Kidney epithelial cell (primary cell): ENCODE measurements at places on chromosomes 5 and 9.
A peak's percentile ranks its signal among the peaks of the same experiment; 100 is the strongest.

DNA sequence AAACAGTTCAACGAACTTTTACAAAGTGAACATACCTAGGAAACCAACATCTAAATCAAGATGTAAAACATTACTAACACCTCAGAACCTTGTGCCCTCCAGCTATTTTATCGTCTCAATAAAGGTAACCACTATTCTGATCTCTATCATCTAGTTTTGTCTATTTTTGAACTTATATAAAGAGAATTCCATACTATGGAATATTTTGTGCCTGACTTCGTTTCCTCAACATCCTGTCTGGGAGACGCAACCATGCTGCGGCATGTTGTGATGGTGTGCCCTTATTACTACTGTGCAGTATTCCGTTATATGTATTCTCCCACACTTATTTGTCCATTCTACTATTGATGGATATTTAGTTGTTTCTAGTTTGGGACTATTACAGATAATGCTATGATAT is 99.2 kb downstream of the NR6A1 start:
- DNase-seq: no peak

DNA sequence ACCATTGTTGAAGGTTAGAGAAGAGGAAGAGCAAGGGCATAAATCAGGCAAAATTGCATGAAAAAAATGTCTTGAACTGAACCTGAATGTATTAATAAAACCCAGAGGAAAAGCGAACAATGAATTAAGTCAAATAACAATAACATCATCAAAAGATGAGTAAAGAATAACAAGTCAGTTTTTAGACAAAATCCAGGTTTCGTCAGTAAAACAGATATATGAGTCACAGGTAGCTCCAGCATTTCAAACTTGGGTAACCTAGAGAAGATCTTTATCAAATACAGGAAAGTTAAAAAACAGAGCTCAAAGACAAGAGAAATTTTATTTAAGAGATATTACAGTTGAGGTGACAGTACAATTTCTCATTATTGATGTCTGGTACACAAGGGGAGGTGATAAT is 332.4 kb downstream of the EFNA5 start:
- DNase-seq: no peak

GRCh38 chr5:167702014-167702413 is 589.4 kb upstream of the WWC1 start:
- no peak for DNase-seq

DNA sequence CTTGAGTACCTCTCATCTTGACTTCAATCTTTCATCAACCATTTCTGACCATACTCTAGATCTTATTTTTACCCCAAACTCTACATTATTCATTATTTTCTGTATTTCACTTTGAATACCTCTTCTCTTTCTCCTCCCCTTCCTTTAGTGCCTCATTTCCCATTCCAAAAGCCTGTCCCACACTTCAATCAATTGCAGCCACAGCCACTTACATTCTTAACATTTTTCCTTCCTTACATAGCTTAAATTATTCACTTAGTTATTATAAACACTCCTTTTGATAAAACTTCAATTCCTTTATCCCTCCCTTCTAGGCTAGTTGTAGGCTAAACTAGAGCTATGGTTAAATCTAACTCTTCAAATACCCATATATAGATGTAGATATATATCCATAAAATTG is 344.0 kb downstream of the PRR16 start:
- no peak for DNase-seq

- peak; percentile 48 for DNase-seq
These were observed 13.6 kb upstream of the MTMR12 start for GRCh38 chr5:32326216-32326772.

- no peak for DNase-seq
These were observed 91.5 kb downstream of the TTLL11 start for GRCh38 chr9:122001491-122002201.

DNA sequence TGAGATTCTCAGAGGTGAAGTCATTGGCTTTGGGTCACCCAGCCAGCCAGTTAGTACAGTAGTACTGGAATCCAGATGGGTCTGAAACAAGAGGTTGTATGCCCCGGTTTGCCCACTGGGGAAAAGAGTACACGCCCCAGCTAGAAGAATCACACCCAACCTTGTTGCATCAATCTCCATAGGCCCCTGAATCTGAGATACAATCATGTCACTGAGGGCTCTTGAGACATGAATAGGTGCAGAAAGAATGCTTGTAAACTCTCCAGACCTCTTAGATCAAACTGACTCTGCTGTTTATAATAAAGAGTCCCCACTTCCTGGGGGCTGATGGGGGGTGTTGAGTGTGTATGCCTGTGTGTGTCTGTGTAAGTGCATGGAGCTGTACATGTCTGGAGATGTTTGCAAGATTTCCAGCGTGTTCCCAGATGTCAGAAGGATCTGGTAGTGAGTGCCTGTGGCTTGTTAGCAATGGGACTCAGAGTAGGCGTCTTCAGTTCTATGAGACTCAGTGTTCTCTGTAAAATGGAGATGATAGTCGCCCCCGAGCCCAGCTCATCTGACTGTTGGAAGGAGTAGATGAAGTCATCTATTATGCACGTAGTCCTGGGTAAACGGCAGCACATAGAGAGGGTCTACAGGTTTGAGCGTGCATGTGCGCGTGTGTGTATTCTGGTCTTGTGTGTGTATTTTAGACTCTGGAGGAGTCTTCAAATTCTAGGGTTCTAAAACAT is 48.2 kb downstream of the COL27A1 start:
- no peak for DNase-seq

DNA sequence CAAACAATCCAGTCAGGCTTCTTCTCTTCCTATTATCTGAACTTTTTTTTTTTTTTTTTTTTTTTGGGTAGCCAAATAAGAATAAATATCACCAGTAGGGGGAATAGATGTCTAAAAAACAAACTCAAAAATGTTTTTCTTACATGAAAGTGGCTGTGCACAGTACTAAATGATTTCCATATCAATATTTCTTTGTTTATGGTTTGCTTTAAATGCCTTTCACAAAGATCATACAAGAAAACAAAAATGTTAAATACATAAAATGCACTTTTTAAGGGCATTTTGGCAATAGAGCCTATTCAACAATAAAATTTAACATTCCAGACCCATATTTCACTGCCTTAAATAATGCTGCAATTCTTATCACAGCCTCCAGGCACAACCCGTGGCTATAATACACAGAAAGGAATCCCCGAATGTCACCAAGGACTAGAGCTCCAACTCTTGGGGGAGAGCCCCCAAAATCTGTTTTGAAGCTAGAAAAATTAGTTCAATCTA is 91.1 kb upstream of the TBCA start:
- no peak for DNase-seq

GRCh38 chr5:54753034-54753433 is 232.4 kb downstream of the ESM1 start:
- peak; percentile 5 for DNase-seq

GRCh38 chr5:150490296-150490669 is 17.6 kb upstream of the NDST1 start:
- no peak for DNase-seq
